ENCODE measurements at places on chromosomes 16 and 17.

DNA sequence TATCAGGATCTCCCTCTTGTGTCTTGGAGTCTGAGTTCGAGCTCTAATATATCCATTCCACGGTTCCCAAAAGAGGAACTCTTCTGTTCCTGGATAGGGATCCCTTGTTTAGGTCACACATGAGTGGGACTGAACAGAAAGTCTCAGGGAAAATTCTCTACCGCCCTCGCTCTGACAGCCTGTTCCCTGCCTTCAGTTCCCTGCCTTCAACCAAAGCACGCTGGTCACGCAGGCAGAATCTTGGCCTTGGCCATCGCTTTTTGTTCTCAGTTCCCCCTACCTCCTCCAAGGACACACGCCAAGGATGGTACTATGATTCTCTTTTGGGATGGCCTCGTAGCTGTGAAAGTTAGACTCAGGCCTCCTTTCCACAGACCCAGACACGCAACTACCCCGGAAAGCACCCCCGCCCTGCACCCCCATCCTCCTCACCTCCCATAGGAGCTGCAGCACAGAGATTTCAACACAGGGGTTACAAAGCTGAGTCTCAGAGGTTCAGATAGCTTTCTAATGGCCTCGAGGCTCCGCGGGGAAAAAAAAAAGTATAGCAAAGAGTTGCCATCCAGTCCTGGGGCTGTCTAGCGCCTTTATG, 1.5 kb upstream of the SHISA6 start:
- DNase-seq: no peak

GRCh38 chr16:57809276-57810196, 7.2 kb upstream of the KIFC3 start:
- DNase-seq: no peak

DNA sequence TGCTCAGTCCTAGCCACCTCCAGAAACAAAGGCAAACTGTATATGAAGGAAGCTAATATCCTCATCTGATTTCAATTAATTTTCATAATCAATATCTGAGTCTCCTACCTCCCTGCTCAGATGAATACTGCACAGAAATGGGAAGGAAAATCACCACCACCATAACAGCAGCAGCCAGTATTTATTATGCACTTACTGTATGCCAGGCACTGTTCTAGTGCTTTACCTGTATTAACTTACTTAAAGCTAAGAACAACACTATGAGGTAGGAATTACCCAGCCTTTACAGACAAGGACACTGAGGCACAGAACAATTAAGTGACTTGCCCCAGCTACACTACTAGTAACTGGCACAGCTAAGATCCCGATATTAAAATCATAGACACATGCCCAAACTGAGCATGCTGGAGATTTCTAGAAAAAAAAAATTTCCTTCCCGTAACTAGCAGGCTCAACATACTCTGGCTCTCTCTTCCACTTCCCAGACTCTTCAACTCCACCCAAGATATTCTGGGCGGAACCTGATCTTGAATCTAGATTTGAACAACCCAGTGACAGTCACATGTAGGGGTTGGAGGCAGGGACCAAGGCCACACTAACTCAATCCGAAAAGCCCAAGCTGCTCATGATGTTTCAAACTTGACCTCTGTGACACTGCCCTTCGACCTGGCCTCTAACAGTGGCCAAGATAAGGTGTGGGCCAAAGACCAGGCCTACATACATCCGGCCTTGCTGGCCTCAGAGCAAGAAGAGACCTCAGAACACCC, 3.9 kb downstream of the TRIM25 start:
- DNase-seq: no peak

DNA sequence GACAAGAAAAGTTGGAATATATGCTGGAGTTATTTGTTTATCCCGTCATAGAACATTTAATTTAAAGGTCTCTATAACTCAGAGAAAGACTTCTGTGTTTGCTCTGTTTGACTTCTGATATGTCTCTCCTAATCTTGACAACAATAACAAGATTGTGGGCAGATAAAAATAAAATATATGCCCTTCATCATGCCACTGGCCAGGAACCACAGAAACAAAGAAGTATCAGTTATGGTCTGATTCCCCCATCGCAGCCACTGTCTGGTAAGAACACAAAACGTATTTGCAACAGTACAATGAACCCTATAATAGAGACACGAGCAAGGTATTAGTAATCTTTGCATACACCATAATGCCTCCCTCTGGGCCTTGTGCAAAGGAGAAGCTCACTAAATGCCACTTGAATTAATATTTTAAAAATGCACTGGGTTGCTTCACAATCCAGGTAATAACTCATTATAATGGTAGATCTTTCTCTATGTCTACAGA, 1498.3 kb downstream of the CDH11 start:
- no peak for DNase-seq

DNA sequence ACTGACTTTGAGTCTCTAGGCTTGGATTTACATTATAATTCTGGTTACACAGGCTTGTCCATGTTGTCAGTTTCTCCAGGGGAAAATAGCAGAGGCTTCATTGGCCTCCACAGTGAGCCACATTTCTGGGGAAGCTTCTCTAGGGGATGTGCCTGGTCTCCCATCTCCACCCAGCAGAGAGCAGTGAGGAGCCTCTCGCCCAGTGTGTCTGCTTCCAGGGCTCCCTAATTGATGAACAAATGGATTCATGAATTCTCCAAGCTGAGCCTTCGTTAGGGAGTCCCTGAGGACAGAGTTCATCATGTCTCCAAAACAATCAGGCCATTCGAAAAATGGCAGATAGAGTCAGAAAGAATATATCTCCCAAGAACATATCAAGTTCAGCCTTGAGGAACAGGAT, 162.4 kb upstream of the TOX3 start:
- DNase-seq: no peak

GRCh38 chr16:56684256-56684925, 2.1 kb downstream of the MT1X start:
- no peak for DNase-seq

GRCh38 chr17:70318051-70318450, 148.7 kb downstream of the KCNJ2 start:
- no peak for DNase-seq

DNA sequence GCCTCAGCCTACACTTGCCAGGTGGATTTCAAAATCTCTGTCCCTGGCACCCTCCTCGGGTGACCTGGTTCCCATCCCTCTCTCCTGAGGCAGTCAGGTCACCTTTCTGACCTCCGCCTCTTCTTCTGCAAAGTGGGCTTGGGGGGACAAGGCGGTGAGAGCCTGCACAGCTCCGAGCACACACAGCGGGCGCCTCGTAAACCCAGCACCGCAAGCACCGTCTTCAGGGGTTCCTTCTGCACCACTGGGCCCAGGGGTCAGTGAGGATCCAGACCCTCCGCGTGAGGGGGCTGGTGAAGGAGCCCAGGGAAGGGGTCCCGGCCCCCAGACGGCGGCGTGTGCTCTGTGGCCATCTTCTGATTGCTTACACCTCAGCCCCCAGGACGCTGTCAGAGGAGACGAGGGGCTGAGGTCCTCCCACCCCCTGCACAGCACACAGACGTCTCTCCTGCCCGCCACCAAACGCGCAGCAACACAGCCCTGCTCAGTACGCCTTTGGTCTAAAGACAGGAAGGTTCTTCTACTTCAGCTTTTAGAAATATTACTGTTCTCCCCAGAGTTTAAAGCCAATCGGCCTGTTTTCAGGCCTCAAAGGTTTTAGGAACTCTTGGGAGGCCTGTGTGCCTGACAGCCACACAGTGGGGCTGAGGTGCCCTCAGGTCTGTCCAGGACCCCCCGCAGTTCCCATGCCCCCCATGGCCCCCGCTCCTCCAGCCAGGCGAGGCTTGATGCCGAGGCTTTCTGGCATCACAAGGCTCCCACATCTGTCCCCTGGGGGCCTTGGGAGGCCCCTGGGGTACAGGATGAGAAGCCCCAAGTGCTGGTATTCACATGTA, 2.7 kb downstream of the CBFA2T3 start:
- DNase-seq: no peak

Measured in SIG-M5 (cell line).